ENCODE measurements at places on chromosomes 11 and 22. TPM values are rescaled to one million over a fixed set of nuclear protein-coding genes. Genes with fewer than 3 reads are reported as not detected.

GCAT gene
- 0.83 TPM for total RNA-seq

RFPL3 gene
- total RNA-seq: not detected

NLRP14 gene
- total RNA-seq: 0.11 TPM

STARD10 gene
- total RNA-seq: 42.6 TPM

TMEM191C gene
- 1.5 TPM for total RNA-seq

MOGAT2 gene
- total RNA-seq: 0.22 TPM

SYT12 gene
- total RNA-seq: not detected

GRCh38 chr22:22703715-22704114 lies 59.3 kb downstream of the GGTLC2 start:
- no peak for DNase-seq

DNA sequence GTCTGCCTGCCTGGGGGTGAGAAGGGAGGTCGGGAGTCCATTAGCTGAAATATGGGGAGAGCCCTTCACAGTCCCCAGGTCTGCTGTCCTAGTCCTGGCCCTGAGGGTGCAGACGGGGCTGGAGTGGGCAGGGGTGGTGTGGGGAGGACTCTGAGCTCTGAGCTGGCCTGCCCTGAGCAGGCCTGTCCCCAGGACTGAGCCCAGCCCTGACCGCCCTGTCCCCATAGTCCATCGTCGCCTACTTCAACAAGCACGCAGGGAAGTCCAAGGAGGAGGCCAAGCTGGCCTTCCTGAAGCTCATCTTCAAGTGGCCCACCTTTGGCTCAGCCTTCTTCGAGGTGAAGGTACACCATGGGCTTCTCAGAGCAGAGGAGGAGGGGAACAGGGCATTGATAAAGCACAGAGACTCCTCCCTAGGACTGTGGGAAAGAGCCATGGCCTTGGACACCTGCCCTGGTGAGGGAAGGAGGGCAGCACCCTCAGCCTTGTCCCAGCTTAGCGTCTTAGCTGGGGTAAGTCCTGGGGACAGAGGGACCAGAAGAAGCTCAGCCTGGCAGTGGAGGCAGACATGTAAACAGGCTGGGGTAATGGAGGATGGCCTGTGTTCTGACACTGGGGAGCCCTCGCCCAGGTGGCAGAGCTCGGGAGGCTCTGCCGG lies 83.7 kb downstream of the MYO7A start:
- no peak for DNase-seq

GRCh38 chr11:117444711-117445658 lies 117.3 kb downstream of the CEP164 start:
- DNase-seq: no peak

- no peak for DNase-seq
These were observed 68.3 kb downstream of the CHST1 start for GRCh38 chr11:45597097-45597496.

- no peak for DNase-seq
These were observed 11.9 kb downstream of the KIAA1671 start for GRCh38 chr22:24964441-24964840.

DNA sequence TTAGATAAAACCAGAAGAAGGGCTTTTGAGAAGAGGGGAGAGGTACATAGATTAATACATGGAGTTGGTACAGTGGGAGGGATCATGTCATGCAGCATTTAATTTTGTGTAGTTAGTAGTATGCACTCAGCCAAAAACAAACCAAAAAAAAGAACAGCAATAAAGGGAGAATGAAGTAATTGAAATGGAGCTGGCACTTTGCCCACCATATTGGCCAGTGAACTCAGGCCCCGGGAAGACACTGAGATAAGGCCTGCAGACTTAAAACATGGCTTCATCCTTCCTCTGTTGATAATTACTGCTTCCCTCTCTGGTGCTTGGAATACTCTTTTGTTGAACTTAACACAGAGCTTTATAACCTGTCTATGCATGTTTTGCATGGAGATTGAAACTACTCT lies 3.1 kb downstream of the PANX1 start:
- DNase-seq: no peak

GRCh38 chr11:4008116-4008515 lies 86.5 kb upstream of the RRM1 start:
- DNase-seq: no peak

DNA sequence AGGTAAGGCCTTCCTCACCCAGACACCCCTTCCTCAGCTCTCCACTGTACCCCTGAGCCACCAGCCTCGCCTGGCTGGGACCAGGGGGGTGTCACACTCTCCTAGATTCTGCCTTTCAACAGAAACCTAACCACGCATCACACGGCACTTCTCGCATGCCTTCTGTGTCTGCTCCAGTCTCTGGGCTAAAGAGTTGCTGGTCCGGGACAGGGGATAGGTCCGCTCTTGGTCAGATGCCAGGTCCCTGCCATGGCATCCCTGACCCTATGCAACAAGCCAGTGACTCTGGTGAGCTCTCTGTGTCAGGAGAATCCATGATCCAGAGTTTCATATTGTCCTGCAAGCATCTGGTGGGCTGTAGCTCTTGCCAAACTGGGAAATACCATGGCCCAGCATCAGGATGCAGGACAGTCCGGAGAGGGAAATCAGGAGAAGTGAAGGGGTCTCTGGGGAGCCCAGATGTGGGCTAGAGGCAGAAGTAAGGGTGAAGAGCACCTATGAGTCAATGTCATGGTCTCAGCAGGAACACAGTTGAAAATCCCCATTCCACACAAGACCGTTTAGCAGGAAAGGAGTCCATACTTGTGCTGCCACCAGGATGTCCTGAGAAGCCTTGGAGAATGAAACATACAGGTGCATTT lies 14.1 kb downstream of the IGLL5 start:
- no peak for DNase-seq

DNA sequence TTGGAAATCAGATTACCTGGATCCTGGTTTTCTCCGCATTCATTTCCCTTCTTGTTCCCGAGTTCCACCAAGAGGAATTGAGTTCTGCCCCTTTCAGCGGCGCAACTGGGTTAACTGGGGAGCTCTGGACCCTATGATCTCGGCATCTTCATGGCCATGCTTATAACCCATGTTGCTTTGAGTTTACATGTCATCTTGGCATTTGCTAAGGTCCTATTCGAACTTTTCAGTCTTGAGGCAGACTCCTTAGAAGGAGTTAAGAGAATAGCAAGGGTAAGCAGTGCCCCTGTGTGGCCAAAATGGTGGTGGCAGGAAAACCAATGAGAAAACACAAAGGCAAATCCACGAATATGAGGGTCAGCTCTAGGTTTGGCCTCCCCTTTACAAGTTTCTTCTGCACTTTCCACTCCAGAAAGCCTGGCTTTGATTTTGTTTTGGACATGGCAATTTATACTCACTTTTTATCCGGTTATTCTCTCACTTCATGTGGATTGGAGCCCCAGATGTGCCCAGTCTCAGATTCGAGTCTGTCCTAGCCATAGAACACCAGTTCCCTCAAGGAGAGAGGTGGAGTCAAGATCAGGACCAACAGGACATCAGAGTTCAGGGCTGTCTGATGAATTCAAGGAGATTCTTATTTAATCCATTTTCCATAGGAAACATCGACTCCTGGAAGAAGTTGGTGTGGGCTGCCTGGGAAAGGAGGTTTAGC lies 55.3 kb upstream of the FBXO3 start:
- no peak for DNase-seq

DNA sequence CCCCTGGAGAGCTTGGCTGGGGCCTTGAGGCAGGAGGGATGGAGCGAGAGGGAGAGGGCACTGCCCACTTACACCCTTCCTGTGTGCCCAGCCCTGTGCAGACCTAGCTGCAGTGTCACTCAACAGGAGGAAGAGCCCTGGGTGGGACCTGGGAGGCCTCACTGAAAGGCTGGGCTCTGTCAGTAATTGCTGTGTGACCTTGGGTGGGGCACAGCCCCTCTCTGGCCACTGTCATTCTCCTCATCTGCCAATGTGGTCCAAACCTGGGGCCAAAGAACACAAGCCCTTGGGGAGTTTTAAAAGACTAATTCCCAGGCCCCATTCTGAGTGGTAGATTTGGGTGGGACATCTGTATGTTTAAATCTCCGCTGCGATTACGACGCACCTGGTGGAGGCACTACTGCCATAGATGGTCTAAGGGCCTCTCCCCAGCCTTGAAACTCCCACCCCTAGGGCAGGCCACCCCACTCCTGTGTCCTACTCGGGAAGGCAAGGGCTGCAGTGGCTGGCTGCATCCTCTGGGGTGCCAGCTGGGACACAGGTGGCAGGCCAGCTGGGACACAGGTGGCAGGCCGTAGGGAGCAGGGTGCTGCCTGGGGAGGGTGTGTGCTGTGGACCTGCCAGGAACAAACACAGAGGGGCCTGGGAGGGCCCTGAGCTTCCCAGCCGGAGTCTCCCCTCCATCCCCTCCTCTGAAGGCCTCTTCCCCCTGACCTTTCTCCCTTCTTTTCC lies 12.3 kb upstream of the SOX10 start:
- no peak for DNase-seq

- DNase-seq: no peak
These were observed at the start of gene DRICH1 for GRCh38 chr22:23632178-23632577. Gene DRICH1, minus strand, starts transcription at chr22:23632321. Its CDS starts 298 bp downstream, at chr22:23632023.

DNA sequence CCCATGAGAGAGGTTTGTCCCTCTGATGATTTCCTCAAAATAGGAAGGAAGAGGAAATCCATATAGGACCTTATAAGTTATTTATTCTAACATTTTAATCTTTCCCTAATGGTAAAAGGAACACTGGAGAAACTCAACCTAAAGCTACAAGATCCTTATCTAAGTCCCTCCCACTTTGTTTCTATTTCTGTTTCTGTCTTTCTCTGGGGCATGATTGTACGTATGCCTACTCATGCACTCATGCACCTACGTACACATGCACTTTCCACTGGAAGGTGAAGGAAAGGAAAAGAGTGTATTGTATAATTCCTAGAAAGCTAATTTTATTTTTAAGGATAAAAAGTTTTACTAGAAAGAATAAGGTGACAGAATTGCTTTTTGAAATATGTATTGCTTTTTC lies 125.0 kb downstream of the RAB38 start:
- no peak for DNase-seq

DNA sequence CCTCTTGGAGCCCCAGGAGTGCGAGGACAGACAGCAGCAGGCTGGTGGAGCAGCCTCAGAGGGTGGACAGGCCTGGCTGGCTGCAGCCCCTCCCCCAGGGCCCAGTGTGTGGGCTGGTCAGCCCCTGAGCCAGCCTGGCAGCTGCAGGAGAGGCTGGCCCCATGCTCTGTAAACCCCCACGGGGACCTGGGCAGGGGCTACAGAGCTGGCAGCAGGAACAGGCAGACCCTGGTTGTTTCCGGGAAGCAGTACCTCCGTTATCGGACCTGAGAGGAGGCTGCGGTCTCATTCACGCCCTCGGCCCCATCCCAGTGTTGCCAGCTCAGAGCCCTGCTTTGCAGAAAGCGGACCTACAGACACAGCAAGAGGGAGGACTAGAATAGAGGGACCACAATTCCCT lies 38.5 kb upstream of the COMT start:
- no peak for DNase-seq

DNA sequence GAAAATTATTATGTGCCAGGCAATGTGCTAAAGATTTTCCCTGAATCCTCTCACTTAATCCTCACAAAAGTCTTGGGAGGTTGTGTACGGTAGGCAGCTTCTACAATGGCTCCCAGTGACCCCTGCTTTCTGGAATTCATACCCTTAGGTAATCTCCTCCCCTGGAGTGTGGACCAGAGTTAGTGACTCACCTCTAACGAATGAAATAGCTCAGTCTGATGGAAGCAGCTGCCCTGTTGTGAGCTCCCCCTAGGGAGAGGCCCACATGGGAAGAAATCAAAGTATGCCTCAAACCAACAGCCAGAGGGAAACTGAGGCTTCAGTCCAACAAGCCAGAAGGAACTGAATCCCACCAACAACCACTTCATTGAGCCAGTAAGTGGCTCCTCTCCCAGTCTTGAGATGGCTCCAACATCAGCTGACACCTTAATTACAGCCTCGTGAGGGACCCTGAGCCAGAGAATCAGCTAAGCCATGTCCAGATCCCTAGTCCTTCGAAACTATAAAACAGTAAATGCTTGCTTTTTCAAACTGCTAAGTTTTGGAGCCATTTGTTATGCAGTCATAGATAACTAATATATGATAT lies 98.9 kb upstream of the ISX start:
- no peak for DNase-seq

GRCh38 chr11:72328366-72329224 lies 84.6 kb upstream of the PHOX2A start:
- DNase-seq: no peak

DNA sequence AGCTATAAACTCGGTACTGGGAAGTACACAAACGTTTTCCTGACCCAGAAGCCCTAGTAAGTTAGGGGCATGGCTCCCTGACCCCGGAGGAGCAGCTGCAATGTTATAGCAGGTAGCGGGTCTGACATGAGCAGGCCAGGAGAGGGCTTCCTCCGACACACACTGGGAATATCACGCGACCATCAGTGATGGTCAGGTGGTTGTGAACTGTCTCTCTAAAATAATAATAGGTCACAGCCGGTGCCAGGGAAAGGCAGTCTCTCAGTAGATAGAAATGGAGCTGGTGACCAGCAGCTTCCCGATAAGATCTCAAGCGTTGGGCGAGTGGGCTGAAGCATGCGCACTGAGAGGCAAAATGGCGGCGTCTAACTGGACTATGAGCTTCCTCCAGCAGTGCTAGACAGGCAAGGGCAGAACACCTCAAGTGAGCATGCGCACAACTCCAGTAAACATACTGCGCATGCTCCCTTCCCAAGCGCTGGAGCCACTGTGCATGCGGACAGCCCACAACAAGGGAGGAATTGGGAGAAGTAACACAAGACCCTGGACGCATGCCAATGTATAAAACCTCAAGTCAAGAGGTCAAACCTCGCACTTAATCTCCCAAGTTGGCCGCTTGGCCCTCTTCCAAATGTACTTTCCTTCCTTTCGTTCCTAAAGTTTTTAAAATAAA lies 22.3 kb upstream of the TESMIN start:
- no peak for DNase-seq

GRCh38 chr11:73234471-73235181 lies 16.5 kb downstream of the P2RY2 start:
- no peak for DNase-seq

GRCh38 chr11:112179601-112180000 lies 4.3 kb downstream of the BCO2 start:
- DNase-seq: no peak

GRCh38 chr11:77658213-77659013 lies 20.8 kb upstream of the CLNS1A start:
- DNase-seq: no peak

- DNase-seq: no peak
These were observed 76.6 kb upstream of the NARS2 start for GRCh38 chr11:78651136-78651775.

DNA sequence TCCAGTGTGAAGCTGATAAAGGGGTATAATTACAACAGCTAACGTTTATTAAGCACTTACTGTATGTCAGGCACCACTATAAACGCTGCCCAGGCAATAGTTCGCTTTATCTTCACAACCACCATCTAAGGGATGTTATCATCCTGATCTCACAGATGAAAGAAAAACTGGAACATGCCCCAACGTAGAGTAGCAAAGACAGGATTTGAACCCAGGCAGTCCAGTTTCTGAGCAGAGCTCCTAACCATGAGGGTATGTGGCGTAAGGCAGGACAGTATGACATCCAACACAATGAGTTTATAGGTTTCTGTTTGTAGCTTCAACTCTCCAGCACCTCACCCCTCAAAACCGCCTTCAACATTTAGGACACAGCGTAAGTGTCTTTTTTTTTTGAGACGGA lies 59.5 kb downstream of the AHNAK start:
- no peak for DNase-seq

GRCh38 chr11:27619039-27619574 lies 81.1 kb downstream of the BDNF start:
- no peak for DNase-seq
